AG04449 (cell line): ENCODE measurements at places on chromosomes 7 and 10.

DNA sequence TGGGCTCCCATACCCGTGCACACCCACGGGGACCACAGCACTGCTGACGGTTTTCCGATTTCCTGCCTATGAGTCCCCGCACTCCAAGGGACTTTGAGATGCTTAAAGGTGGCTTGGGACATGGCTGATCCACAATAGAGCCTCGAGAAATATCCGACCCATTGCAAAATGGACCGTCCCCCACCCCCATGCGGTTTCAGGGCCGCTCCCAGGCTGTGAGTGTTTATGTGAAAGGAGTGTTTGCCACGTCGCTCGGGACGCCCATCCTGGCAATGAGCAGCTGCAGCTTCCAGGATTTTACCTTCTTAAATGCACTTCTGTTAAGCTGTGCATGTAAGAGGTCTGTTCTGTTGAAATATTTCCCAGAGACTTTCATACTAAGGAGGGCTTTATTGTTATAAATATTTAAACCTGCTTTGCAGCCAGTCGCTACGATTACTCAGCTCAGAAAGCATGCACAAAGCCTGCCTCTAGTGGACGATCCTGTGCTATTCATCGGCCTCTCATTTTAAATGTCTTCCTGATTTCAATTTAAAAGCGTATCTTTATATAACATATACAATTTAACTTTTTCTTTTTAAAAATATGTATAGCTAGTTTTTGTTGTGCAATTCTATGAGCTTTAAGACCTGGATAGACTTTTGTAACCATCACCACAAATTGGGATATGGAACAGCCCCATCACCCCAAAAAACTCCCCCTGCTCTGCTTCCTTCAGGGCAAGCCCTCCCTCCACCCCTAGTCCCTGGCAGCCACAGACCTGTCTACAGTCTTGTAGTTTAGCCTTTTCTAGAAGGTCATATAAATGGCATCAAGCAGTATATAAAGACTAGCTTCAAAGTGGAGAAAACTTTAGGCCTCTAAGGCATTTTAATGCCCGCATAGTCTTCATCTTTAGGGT is 418.3 kb downstream of the PAXIP1 start:
- DNase-seq: no peak

DNA sequence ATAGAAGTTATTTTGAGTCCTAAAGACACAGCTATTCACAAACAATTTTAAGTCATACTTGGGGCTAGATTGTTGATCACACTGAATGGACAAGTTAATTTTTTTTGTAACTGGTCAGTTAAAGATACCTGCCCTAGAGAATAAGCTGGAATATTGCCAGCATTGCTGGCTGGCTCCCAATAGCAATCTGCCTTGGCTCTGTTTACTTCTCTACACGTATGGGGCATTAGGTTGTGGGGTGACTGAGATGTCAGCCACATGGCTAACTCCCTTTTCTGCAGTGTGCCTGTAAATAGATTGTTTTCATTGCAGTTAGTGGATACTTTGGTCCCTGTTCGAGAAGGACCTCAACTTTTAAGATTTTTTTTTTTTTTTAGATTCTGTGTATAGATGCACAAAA is 128.2 kb downstream of the SEMA3E start:
- DNase-seq: no peak

DNA sequence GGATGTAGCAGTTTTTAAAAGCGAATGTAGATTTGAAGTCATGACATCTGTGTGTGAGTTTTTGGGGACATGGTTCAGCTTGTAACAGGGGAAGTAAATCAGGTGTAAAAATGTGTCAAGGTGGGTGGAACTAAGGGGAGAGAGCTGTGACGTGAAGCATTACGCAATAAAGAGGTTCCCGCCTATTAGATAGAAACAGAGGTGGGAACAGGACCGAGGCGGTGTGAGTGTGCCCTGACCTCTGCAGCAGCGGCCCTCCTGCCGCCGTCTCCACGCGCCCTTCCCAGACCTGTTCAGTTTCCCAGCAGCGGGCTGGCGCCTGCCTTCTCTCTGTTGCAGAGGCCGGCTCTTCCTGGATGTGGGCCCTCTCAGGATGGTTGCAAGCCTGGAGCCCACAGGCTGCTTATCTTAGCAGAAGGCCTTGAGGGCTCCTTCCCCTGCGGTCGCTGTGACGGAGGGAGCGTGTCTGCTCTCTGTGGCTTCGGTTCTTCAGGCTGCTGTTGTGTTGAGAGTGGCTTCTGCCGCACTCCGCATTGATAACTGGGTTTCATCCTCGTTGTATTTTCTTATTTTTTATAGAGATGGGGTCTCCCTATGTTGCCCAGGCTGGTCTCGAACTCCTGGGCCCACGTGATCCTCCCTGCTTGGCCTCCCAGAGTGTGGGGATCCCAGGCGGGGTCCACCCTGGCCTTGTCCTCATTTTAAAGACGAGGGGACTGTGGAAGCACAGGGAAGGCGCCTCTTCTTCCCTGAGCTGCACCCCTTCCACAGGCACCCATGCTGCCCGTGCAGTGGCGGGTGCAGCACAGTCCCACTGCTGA is 65.0 kb downstream of the DNAJB6 start:
- no peak for DNase-seq

GRCh38 chr10:63227207-63227895 is 94.2 kb downstream of the NRBF2 start:
- DNase-seq: no peak

DNA sequence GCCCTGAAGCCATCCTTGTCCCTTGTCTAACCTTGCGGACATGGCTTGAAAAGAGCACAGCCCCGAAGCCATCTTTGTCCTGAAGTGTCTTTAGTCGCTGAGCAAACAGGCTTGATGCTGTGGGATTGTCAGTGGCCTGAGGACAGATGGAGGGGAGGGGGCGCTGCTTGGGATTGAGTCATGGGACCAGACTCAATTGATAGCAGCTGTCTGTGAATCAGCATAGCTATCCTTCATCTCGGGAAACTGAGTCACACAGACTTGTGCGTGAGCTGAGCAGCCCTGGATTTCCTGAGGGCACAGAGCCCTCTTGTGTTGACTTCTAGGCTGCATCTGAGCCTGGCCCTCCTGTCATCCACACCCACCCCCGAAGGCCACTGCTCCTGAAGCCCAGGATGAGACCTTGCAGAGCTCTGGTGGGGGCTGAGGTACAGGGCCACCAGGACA is 14.4 kb downstream of the MYO1G start:
- no peak for DNase-seq

GRCh38 chr7:41374150-41374848 is 328.6 kb downstream of the INHBA start:
- DNase-seq: no peak

GRCh38 chr7:132386201-132386681 is 190.0 kb downstream of the PLXNA4 start:
- no peak for DNase-seq

DNA sequence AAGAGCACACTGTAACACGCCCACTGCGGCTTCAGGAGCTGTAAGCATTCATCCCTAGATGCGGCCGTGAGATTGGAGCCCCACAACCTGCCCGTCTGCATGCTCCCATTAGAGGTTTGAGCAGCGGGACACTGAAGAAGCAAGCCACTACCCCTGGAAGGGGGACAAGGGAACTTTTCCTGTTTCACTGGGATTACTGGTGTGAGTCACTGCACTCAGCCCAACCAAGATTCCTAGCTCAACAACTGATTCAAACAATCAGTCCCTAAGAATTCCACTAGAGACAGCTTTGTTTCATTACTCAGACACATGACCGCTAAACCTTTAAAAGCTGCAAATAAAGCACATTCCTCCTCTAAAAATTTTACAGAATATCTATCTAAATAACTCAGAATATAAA is 69.8 kb downstream of the ORC5 start:
- DNase-seq: peak; percentile 40

DNA sequence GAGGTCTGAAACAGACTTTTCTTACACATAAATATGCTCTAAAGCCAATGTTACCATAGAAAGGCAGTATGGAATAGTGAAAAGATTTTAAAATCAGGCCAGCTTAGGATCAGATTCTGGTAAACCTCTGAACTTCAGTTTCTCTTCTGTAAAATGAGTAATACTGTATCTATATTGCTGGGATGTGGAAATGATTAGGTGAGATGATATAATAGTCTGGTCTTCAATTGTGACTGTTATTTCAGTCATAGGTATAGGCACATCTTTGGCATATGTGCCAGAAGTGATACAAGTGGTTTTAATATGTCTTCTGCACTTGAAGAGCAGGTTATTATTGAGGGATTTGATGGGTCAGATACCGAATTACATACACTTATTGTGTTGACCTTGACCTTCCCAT is 7.2 kb downstream of the ZNF277 start:
- no peak for DNase-seq

GRCh38 chr7:5774790-5775189 is 6.7 kb downstream of the RNF216 start:
- no peak for DNase-seq

- no peak for DNase-seq
Observed at GRCh38 chr10:27621461-27621860, 117.4 kb downstream of the RAB18 start.

DNA sequence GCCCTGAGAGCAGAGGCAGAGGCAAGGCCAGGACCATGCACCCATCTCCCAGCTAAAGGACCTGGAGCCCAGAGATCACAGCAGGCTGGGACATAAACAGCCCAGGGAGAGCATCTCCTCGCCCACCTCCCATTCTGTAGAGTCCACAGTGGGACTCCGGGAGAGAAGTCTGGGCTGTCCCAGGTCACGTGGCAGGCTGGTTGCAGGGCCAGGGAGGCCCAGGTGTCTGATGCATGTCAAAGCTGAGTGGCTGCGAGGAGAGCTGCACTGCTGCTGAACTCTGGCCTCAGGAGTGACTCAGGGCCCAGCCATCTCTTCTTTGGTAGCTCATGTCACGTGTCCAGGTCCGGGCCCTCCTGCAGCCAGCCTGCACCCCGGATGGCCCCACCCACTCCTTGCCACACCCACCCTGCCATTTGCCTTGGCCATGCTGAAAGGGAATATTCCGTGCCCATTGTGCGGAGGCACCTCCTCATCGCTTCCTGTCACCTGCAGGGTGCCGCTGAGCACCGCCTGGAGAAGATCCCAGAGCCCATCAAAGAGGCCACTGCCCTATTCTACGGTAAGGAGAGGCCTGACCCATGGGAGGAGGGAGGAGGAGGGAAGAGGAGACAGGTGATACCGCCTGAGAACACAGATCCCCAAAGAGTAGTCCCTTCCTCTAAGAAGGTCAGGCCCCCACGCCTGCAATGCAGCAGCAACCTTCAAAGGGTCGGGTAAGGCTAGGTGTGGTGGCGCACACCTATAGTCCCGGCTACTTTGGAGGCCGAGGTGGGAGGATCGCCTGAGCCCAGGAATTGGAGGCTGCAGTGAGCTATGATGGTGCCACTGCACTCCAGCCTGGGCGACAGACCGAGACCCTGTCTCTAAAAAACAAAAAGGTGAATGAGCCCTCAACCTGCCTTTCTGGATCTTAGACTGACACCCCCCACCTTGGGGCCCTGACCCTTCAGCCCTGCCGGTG is 12.6 kb upstream of the SH2B2 start:
- DNase-seq: no peak

DNA sequence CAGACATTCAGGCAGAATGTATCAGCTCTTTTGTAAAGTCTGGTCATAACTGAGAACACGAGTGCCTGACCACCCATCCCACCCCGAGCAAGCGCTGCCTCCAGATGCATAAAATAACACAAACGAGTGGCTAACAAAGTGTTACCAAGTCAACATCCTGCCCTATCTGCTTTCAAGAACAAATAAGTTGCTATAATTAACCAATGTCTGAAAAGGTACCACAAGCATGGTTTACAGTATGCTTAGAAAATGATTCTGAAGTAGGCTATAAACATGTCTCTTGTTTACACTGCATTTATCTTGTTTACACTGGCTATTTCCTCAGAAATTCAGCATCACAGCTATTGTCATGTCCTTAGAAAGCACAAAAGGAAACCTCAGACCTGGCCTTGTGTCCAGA is 49.5 kb downstream of the PIK3AP1 start:
- DNase-seq: no peak

DNA sequence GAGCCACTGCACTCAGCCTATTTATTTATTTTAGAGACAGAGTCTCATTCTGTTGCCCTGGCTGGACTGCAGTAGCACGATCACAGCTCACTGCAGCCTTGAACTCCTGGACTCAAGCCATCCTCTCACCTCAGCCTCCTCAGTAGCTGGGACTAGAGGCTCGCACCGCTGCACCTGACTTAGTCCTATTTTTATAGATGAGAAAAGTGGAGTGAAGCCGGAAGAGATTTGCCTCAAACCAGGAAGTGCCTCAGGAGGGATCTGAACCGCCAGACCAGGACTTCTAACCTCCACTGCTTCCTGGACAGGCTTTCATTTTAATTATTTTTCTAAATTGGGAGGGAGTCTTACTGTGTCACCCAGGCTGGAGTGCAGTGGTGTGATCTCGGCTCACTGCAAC is 17.5 kb upstream of the CLIP2 start:
- no peak for DNase-seq

GRCh38 chr7:54550471-54550870 is 8.3 kb downstream of the VSTM2A start:
- DNase-seq: no peak

DNA sequence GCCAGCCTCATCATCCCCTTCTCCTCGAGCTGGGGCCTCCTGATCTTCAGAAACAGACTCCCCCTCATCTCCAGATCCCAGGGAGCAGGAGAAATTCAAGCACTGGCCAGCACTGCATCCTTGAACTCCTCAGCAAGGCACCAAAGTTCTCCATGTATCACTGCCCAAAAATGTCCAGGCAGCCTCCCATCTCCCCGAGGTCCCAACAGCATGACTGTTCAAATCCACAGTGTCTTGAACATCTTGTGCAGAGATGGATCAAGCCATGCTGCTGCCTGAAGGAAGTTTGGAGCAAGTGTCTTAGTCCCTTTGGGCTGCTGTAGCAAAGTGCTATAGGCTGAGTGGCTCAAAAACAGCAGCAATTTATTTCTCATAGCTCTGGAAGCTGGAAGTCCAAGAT is 115.5 kb upstream of the GALNT17 start:
- DNase-seq: no peak

DNA sequence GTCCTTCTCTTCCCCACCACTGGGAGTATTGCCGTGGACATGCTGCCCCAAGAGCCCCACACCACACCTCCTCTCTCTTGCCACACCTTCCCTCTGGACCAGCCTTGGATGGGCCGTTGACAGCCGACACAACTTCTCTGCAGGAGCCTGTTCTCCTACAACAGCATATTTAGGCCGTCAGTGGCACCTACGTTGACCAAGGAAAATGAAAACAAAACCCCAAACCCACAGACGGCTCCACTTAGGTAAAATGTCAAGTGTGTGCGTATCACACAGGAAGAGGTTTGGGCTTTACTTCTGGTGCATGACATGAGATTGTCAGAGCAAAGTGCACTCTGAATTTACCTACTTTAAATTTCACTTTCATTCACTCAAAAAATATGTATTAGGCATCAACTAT is 246.6 kb downstream of the ZMYND11 start:
- no peak for DNase-seq

DNA sequence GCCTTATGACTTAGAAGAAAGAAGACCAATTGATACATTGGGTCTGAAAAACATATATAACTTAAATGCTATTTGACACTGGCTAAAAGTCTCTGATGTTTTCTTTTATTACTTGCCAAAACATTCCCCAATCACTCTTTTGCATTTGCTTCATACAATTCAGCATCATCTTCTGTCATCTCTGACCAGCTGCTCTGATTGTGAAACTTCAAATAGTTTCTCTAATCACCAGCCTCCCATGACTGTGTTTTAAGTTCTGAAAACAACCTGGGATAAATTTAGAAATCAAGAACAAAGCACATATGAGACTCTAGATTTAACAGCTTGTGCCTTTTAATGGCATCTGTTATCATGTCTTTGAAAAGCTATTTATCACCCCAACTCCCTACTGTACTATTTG is 208.4 kb upstream of the KCND2 start:
- peak; percentile 4 for DNase-seq
